Fibroblast of skin of abdomen (primary cell): ENCODE measurements at places on chromosomes 6 and 20.
A peak's percentile ranks its signal among the peaks of the same experiment; 100 is the strongest.

GRCh38 chr6:135814043-135814442, 37.5 kb upstream of the PDE7B start:
- DNase-seq: no peak

DNA sequence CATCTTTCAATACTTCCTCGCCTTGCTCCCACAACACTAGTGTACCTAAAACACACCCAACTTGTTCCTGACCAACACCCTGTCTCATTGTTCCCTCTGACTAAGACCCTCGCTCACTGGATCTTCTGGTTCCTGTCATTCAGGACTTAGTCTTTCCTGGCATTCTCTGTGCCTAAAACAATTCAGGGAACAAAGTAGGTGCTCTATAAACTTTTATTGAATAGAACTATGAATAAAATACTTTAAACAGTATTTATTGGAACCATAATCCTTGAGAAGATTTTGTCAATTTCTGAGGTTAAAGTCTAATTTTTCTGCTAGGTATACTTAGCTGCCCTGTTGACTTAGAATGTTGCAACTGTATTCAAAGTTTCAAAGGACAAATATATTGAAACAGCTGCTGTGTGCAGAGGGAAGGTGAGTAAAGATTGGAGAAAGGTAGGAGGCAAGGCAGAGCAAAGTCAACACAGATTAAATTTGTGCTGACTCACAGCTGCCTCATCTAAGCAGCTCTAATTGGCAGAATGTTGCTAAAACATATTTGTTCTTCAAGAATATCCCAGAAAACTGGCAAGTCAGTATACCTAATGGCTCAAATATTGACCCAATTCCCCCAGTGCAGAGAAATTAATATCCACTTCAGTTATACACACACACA, 37.6 kb downstream of the GSTA2 start:
- DNase-seq: no peak

- DNase-seq: peak; percentile 89
Measured at GRCh38 chr6:134446218-134446848, 128.4 kb upstream of the SGK1 start.

GRCh38 chr6:41419385-41419784, 84.0 kb downstream of the NCR2 start:
- DNase-seq: no peak

DNA sequence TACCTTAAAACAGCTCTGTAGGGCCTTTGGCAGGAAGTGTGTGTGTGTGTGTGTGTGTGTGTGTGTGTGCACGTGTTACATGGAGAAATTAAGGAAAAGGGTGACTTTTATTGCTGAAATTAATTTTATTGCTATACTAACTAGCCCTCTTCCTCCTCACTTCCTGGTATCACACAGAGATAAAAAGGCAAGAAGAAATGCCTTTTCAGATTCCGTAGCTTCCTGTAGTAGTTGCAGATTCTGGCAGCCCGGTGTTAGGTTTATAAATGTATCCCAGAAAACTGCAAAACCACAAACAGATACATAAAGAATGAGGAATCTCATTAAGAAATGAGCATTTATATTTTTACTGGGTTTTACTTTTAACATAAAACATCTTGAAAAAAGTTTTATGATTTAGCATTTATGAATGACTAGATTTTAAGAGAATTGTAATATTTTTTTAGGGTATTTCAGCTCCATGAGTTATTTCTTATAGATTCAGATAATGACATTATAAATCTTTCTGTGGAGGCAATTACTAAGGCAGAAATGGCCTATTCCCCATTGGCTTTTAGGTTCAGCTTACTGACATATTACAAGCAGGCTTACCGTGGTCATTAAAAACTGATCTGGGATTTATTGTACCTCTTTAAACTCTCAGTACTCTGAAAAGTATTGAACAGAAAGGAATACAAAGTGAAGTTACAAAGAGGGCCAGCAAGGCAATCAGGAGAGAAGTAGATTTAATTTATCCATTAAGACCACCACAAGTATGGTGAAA, 249.1 kb upstream of the TSHZ2 start:
- peak; percentile 4 for DNase-seq

GRCh38 chr6:13262302-13263230, 65.8 kb downstream of the TBC1D7 start:
- DNase-seq: no peak

DNA sequence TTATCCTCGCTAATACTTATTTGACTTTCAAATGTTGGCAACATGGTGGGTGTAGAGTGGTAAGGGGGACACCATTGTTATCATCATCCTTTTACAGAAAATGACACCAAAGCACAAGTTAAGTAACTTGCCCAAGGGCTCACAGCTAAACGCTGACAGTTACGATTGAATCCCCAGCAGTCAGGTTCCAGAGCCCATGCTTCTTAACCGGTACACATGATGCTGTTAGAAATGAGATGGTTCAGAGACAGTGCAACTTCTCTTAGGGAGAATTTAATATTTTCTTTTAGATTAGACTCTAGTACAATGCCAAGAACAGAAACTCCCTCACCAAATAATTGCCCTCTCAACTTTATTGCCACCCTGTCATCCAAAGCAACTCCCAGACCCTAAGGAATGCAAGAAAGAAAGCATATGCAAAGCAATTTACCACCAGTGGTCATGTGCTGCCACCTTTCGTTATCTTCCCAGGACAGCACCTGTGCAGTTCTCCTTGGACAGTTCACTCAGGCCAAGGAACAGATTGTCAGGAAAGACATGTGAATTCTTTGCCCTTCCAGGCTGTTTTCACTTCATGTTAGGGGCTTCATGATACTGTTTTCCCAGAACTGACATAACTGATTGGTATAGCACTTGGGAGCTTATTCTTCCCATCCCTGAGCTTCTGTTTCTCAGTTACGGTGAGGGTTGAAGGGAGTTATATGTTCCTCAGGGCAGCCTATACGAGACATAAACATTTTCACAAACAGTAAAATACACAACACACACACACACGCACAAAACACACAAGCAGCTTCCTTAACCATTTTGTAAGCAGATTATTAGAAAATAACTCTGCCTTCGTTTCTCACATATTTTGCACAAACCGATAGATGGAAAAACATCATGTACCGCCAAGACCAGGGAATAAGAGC, 5.1 kb downstream of the HLA-DMA start:
- peak; percentile 49 for DNase-seq

DNA sequence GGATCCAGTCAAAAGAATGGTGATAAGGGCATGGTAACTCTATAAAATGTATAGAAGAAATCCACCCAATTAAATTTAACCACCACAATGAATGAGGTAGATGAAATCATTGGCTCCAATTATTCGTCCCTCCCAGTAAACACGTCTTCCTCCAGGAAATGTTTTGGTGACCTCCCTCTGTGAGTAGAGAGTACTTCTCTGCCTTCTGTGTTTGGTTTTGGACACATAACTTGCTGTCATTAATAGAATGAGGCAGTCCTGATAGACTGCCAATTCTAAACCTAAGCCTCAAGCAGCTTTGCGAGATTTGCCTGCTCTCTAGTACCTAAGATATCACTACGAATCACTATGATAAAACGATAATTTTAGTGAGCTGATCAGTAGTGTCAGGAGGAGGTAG, 632.8 kb downstream of the HDGFL1 start:
- DNase-seq: no peak

- DNase-seq: no peak
Measured at GRCh38 chr6:109071125-109071917, 23.3 kb downstream of the SESN1 start.

DNA sequence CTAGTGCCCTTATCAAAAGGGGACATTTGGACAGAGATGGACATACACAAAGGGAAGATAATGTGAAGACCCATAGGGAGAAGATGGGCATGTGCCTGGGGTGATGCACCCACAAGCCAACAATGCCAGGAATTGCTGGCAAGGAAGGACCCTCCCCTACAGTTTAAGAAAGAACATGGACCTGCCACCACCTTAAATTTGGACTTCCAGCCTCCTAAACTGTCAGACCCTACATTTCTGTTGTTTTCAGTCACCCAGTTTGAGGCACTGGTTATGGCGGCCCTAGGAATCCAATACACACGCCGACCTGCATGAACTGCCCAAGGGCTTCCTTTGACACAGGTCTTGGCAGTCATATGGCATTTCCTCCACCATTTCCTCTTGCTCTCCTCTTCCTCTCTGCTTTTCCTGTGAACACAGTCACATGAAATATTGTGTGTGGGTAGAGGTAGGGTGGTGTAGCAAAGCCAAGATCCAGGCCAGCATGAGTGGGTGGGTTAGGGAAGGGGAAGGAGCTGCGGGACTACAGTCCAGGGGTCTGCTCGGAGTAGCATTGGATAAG, 115.6 kb downstream of the ZDHHC14 start:
- no peak for DNase-seq

DNA sequence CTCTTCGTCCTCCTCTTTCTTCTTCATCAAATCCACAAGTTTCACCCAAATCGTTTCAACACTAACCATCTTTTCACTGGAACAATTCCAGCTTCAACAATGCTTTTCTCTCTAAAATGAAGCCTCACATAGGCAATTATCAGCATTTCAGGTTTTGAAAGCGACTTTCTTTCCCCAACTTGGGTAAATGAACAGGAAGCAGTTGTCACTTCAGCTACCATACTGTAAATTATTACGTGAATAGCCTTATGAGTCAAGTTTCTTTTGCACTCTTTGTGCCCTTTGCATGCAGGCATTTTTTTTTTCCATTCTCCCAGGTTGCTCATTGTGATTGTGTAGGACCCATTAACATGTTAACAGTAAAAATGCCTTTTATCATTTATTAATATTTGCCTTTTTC, 121.7 kb upstream of the BTBD3 start:
- DNase-seq: peak; percentile 74

GRCh38 chr6:23339268-23339667, 769.9 kb downstream of the HDGFL1 start:
- DNase-seq: no peak

- no peak for DNase-seq
Measured at GRCh38 chr20:60803335-60804055, 448.6 kb upstream of the CDH4 start.

DNA sequence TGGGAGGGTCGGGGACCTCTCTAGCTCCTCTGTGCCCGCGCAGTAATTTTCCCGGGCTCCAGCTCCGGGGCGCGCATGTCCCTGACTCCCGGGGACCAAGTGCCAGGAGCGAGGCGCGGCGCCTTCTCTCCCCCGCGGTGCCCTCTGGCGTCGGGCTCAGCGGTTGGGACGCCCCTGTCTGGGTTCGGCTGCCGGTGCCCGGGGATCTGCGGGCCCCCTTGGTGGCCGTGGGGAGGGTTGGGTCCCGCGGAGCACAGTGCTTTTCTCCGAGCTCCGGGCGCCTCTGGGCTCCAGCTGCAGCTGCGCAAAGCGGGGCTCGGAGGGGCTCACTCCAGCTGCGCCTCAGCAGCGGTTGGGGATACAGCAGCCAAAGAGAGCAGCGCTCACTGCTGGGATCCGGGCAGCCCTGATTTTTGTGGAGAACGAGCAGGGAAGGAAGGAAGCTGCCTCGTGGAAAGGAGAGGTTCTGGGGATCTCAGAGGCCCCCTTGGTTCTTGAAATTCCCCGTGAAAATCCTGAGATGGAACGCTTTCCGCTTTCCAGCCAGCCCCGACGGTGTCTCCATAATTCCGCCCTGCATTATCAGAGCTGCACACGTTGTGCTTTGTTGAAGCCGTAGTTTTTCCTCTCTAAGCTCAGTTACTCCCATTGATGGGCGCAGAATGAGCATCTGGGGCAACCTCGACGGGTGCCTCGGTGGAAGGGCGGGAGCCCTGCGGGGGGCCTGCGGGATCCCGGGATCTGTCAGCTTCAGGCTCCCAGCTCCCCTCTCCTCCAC, 861 bp downstream of the PPP1R14C start:
- no peak for DNase-seq

- no peak for DNase-seq
Measured at GRCh38 chr20:49340161-49340966, 62.5 kb upstream of the ZNFX1 start.

DNA sequence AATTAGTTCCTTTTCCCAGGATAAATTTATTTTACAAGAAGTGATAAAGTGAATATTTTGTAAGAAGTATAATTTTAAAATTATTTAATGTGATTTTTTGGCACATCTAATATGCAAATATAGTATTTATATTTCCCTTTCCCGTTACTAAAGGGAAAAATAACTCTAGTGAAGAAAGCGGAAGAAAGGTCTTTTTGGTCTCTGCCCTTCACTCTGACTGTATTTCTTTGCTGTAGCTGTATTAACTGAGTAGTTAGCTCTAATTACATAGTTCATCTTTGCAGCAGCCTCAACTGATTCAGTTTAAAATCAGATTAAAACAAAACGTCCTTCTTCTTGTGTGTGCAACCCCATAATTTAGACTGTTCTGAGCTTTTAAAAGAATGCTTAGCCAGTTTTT, 57.4 kb upstream of the RNF144B start:
- DNase-seq: no peak

DNA sequence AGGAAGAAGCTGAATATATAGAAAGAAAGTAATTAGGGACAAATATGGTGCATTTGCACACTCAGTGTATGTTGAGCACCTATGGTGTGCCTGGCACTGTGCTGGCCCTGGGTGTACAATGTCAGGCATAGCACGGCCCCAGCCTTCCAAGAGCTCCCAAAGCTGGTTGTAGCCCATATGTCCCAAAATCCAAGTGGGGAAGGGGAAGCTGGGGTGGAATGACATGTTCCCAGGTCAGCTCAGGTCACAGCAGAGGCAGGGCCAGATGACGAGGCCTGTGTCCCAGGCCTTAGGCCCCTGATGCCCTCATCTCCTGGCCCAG, 170.0 kb downstream of the VEGFA start:
- DNase-seq: no peak

GRCh38 chr6:14896475-14896874, 349.4 kb upstream of the JARID2 start:
- DNase-seq: no peak

GRCh38 chr20:47358672-47359529, 2.4 kb upstream of the ZMYND8 start:
- DNase-seq: peak; percentile 91

- DNase-seq: no peak
Measured at GRCh38 chr6:108868647-108869046, 20.4 kb downstream of the ARMC2 start.

GRCh38 chr6:68087399-68088133, 547.5 kb upstream of the ADGRB3 start:
- DNase-seq: peak; percentile 4

DNA sequence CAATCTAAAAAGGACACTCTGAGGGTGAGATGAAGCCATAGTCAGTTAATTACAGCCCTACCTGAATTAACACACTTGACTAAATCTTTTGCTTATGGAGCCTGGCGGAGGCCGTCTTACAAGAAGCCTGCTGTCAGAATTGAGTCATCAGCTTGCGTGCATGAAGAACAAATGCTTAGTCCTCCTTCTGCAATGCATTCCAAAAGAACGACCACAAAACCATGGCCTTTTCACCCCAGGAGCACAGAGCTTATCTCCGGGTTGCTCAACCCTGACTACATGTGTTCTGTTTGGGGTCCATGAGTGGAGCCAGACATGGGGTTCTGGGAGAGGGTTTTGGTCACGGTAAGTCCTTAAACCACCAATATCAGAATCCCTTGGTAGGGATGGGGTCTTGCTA, 318.1 kb downstream of the CLIC5 start:
- peak; percentile 98 for DNase-seq
